Activated T-cell treated with anti-CD3 and anti-CD28 coated beads, Interleukin-2, amount 50 U/mL, for 4 hours (primary cell): ENCODE measurements at places on chromosomes 5 and 9.

DNA sequence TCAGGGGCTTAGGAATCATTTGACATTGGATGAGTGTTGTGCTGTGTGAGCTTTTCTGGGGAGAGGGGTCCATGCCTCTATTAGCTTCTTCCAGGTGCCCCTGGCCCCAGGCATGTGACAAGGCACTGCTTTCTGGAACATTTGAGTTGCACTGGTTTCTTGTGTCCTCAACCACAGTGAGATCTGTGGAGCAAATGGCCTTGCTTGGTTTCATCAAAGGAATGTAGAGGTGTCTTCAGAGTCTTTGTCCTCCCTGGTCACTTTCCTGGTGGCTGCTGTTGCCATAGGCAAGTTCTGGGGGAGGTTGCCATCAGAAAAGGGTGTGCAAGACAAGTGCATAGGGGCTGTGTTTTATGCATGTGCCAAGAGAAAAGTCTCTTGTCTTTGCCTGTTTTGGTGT lies 157.5 kb downstream of the MACROH2A1 start:
- DNase-seq, result no peak

DNA sequence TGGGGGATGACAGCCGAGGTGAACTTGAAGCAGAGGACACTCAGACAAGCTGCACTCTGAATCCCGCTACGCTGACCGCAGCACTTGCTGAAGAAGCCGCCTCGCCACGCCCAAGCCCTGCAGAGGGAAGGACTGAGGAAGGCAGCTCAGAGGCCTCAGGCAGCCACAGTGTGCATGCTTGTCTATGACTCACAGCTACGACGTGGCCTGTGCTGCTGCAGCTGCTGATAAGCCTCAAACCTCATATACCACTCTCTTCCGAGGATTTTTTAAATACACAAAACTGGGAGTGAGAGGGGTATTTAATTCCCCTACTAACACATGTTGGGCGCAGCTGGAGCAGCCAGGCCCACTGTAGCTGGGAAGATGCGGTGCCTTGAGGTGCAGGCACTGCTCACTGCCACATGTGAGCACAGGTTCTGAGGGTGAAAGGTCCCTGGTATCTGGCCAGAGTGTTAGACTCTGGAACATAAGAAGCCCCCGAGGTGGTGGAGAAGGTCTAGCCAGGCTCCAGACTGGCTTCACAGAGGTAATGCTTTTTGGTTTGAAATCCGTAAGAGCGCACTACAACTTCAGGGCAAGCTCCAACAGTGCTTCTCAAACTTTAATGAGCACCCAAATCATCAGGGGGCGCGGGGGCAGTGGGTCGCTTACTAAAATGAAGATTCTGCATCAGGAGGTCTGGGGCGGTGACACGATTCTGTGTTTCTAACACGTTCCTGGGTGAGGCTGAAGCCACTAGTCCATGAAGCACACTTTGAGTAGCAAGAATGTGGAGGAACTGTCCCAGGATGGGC lies 196.8 kb downstream of the AUH start:
- DNase-seq, result peak; percentile 55

DNA sequence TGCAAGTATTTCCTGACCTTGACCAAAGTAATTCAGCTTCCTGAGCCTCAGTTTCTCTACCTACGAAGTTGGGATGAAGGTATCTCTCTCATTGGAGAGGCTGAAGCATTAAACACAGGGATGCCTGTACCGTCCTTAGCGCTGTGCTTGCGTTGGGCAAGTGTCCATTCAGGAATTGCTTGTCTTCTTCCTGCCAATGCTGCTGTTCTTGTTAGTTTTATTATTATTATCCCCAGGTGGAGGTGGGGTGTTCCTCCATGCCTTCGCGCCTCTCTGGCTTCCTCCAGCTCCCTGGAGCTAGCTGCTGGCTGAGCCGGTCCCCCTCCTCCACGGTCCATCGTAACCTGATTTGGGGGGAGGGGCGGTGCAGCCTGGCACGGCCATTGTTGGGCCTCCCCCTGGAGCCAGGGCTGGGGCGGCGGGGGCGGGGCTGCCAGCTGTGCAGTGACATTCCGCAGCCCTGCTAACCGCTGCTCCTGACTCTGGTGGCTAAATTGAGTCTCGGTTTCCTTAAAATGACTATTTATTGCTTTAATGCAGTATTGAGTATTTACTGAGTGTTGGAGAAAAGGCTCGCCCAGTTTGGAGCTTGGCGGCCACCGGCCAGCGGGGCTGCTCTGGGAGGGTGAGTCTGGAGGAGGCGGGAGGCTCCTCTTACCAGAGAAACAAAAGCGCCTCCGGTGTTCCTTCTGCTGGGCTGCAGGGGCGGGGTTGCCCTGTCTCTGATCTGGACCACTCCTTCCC lies 51.3 kb downstream of the LMX1B start:
- no peak for DNase-seq

GRCh38 chr9:8337834-8338766 lies 538.5 kb upstream of the DMAC1 start:
- no peak for DNase-seq

DNA sequence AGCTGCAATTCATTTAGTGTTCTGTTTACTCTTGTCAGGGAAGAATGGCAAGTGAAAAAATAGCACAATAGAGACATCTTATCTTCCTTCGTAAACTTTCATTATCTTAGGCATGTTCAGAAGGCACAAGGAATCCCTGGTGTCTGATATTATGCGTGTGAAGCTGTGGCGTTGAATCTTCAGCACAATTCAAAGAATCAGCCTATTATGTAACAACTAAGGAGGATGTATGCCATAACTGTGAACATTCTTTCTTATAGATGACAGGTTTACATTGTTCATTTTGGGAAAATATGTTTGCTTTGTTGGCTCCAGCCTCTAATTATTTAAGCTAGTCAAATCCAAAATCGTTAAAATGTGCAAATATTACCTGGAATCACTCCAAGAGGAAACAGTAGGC lies 446.1 kb downstream of the ANXA1 start:
- DNase-seq, result no peak

GRCh38 chr5:169873642-169874041 lies 106.7 kb downstream of the INSYN2B start:
- no peak for DNase-seq

DNA sequence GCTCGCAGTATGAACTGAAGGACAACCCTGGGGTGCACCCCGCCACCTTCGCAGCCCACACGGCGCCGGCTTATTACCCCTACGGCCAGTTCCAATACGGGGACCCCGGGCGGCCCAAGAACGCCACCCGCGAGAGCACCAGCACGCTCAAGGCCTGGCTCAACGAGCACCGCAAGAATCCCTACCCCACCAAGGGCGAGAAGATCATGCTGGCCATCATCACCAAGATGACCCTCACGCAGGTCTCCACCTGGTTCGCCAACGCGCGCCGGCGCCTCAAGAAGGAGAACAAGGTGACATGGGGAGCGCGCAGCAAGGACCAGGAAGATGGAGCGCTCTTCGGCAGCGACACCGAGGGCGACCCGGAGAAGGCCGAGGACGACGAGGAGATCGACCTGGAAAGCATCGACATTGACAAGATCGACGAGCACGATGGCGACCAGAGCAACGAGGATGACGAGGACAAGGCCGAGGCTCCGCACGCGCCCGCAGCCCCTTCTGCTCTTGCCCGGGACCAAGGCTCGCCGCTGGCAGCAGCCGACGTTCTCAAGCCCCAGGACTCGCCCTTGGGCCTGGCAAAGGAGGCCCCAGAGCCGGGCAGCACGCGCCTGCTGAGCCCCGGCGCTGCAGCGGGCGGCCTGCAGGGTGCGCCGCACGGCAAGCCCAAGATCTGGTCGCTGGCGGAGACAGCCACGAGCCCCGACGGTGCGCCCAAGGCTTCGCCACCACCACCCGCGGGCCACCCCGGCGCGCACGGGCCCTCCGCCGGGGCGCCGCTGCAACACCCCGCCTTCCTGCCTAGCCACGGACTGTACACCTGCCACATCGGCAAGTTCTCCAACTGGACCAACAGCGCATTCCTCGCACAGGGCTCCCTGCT lies 3.8 kb downstream of the IRX1 start:
- DNase-seq, result no peak

DNA sequence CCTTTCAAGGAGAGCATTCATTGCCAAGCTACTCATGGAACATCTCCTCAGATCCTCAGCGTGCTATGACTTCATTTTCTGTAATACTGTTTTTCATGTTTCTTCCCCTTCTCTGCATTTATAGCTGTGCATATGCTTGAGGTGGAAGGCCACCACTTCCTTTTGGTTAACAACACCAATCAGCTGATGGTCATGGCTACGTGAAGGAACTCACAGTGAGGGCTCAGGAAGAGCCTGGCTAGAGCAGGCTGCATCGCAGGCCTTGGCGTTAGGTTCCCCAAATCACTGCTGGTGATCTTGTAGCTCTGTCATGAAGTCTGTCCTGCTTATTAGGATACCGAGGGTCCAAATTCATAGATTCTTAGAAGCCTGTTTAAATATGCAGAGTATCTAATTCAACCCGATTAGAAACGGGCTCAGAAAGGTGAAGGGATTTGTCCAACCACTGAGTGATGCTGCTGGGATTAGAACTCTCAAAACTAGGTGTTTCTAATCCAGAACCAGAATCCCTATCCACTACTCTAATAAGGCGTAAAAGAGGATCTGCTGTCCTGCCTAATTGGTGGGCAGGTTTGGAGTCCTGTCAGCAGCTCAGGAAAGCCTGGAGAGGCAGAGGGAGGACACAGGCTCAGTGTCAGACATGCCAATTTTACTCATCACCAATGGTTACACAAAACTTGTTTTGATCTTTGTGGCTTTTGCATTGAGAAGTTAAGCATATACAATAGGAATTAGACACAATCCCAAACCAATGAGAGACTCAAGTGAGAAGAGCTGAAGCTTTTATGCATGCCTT lies 7.5 kb downstream of the SYK start:
- no peak for DNase-seq

DNA sequence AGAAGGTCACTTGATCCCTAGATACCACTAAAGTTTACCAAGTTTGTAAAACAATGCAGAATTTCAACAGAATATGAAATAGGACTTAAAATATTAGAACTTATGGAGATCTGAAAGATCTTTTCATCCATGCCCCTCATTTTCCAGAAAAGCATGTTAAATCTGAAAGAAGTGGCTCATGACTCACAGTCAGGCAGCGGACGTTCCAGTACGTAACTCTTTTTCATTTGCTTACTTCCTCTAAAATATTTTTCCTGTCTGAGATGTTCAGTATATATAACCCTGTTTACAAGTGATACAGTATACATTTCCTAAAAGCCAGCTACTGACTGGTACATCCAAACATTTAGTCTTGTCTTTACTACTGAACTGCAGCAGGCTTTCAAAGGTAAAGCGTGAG lies 22.3 kb downstream of the FBXW2 start:
- no peak for DNase-seq
